ENCODE measurements at places on chromosomes 1 and 21.

GRCh38 chr1:168637350-168637991, 61.1 kb downstream of the XCL1 start:
- DNase-seq: no peak

DNA sequence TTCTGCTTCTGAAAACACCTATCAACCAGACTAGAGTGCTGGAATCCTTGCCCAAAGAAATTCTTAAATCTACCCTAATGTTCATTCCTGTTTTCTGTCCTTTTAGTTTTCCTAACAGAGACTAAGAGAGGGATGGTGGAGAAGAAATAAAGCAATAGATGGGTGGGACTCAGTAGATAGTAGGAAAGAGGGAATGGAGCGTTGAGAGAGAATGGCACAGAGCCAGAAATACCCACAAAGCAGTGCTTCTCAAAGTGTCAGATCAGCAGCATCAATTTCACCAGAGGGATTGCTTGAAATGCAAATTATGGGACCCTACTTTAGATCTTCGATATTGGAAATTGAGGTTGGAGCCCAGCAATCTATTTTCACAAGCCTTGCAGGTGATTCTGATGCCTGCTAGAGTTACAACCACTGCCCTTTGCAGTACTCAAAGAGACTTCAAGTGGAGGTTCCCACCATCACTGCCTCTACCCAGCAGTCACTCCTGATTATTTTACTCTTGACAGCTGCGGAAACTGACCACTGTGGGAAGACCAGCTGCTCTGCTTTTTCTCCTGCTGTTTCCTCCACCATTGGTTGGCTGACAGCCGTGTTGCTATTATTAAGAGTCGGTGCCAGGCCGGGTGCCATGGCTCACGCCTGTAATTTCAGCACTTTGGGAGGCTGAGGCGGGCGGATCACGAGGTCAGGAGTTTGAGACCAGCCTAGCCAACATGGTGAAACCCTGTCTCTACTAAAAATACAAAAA, 11.4 kb upstream of the PRPF3 start:
- DNase-seq: no peak

DNA sequence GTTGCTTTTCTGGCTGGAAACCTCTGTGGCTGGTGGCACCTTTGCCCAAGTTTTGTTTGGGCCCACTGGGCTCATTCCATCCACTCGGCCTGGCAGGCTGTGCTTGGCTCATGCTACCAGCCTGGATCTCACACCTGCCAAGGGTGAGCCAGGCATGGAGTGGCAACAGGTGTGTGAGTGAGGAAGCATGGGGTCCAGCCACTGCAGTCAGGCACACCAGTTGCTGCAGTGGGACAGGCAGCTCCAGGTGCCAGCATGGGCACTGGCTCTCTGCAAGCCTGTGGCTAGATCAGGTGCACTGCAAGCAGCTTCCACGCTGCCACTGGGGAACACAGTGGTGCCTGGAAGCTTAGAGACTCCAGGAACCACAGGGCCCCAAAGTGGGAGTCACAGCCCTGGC, 57.0 kb downstream of the NUP210L start:
- DNase-seq: no peak

GRCh38 chr1:48683839-48684238, 92.9 kb downstream of the BEND5 start:
- DNase-seq: no peak

DNA sequence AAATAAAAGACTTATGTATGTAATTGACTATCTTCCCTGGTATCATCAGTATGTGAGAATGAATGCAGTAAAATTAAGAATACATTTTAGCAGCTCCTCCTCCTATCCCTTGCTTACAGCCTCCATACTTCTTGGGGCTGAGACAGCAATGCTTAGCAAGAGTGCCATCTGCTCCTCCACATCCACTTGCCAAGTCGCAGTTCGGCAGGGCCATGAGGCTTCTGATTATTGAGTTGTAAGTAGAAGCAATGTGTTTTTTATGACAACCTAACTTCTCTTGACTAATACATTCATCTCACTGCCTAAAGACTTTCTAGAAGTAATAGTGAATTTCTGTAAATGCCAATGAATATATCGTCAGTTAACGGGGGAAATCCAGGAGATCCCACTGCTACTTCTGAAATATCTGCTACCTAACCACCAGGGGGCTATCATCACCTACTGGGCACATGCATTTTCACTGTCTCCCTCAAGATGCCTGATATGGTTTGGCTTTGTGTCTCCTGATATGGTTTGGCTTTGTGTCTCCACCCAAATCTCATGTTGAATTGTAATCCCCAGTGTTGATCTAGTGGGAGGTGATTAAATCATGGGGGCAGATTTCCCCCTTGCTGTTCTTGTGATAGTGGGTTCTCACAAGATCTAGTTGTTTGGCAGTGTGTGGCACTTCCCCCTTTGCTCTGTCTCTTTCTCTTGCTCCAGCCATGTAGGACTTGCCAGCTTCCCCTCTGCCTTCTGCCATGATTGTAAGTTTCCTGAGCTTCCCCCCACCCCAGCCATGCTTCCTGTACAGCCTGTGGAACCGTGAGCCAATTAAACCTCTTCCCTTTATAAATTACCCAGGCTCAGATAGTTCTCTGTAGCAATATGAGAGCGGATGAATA, 59.6 kb downstream of the EXTL2 start:
- DNase-seq: no peak

DNA sequence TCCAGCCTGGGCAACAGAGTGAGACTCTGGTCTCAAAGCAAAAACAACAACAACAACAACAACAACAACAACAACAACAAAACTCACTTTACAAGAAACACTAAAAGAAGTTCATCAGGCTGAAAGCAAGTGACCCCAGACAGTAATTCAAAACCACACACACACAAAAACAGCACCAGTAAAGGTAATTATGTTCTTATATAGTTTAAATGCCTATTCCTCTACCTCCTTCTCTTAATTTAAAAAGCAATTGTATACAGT, 1.7 kb downstream of the C1orf174 start:
- no peak for DNase-seq

GRCh38 chr1:202162418-202163280, 2.2 kb upstream of the PTPN7 start:
- no peak for DNase-seq

GRCh38 chr1:20361805-20362381, 71.2 kb downstream of the VWA5B1 start:
- DNase-seq: no peak

DNA sequence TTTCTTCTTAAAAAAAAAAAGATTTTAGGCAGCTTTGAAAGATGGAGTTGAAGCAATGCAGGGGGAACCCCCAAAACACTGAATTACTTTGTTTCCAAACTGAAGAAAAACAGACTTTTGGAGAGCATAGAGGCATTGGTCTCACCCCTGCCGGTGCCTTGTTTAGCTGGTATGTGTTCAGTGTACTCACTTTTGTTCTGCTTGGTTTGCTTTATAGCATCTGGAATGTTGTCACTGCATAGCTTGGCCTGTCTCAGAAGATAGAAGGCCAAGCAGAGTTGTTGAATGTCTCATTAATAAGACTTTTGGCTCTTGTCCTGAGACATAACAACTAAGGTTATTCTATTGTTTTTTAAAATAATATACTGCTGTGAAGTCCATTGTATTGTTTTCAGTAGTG, 6.9 kb downstream of the THRAP3 start:
- no peak for DNase-seq

DNA sequence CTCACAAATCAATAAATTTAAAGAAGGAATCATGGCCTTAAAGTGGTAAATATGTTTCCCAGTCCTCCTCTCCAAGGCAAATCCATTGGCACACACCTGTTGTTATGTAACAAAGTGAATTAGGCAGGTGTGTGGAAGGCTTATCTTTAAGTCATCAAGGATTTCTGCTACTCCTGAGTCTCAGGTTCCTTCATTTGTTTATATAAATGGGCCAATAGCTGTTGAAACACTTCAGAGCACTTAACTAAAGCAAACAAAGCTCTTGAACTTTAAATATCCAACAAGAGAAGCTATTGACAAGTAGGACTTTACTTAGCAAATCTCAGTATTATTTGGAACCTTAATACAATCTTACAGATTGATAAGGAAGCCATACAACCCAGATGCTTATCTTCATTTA, 99.3 kb upstream of the ESRRG start:
- no peak for DNase-seq

DNA sequence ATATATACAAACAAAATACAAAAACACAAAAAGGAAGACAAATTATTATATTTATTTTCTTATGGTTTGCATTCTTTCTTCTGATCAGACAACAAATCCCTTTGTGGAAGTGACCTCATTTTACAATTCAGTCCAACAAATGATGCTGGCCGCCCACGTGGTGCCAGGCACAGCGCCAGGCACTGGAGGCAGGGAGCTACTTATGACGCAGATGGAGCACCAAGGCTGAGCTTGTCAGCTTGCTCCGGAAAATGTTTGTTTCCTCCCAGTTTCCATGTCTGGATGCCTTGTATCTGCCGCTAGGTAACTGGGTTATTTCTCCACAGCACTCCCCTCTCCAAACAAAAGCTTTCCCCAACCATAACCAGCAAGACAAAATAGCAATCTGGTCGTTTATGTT, 30.7 kb upstream of the CD34 start:
- no peak for DNase-seq

GRCh38 chr1:15027515-15027986, 126.0 kb upstream of the TMEM51 start:
- DNase-seq: peak; percentile 52

- DNase-seq: no peak
Measured at GRCh38 chr1:180080439-180080838, 74.2 kb upstream of the QSOX1 start.

DNA sequence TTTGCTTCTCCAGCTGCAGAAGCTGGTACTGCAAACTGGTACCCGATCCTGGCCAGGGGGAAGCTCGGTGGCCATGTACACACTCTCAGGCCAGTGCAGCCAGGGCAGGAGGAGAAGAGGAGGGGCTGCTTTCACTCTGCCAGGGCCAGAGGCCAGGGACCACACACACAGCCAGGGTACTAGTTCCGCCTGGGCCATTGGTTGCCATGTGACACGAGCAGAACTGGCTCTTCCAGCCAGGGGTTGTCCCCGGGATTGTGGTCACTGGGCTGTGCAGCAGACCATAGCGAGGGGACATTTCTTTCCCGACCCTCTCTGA, 3.7 kb upstream of the SHISAL2A start:
- DNase-seq: peak; percentile 47

GRCh38 chr1:162926906-162927305, 65.9 kb upstream of the CCDC190 start:
- no peak for DNase-seq

- no peak for DNase-seq
Measured at GRCh38 chr21:46662765-46663500, 27.5 kb downstream of the PRMT2 start.

- no peak for DNase-seq
Measured at GRCh38 chr21:38402795-38403194, 95.5 kb downstream of the ERG start.

- DNase-seq: no peak
Measured at GRCh38 chr1:91774520-91775203, 111.3 kb downstream of the TGFBR3 start.

DNA sequence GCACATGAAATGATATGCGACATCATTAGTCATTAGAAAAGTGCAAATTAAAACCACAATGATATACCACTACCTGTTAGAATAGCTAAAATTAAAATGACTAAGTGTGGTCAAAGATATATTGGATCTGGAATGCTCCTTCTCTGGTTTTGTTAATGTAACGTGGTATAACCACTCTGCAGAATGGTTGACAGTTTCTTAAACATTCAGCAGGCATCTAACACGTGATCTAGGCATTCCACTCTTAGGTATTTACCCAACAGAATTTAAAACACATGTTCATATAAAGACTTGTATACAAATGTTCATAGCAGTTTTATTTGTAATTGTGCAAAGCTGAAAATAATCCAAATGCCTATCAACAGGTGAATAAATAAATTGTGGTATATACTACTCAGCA, 165.0 kb upstream of the PLXNA2 start:
- no peak for DNase-seq

DNA sequence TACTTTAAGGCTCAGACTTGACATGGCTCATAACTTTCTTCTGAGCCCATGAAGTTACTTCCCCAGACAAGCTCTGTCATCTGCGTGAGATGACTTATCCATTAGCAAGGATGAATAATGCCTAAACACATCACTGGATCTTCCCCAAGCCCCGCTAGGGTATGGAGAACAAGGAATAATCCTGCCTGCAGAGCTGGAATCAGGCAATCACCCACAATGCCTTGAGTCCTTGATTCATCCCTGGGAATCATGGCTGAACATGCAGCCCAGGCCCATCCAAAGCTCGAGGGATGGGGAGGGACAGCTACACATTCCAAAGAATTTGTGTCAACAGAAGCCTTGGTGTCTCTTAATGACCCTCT, 131.7 kb downstream of the PSMG1 start:
- no peak for DNase-seq

DNA sequence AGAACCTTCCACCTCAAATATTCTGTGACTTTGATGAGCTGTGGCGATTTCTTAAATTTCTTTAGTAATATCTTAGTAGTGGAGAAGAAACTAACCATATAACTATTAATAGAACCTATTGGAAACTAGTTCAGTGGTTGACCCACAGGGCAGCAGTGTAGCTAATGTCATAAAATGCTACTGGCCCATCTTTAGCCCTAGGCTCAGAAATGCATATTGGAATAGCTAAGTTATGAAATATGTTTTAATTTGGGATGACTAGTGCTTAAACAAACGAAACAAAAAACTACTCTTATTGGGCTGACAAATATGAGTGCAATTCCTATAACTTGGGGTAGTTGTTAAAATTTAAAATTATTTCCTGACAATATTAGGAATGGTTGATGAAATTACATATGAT, 20.2 kb downstream of the MACO1 start:
- DNase-seq: no peak

DNA sequence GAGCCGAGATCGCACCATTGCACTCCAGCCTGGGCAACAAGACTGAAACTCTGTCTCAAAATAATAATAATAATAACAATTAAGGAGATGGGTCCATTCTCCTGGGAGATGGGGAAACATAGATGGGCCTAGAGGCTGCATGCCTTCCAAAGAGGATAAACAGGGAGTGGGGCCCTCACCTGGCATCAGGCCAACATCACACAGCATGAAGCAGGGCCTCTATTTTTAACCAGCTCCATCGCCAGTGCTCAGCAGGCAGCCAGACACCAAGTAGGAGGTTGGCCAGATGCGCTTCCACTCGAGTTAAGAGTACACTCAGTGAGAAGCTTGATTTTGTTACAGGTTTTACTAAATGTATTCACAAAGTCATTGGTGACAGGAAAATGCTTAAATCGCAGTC, 352.0 kb downstream of the RRAGC start:
- DNase-seq: no peak
